ENCODE measurements at places on chromosomes 3 and 15.

- no peak for DNase-seq
These were observed 18.3 kb upstream of the PROK2 start for GRCh38 chr3:71803248-71803647.

DNA sequence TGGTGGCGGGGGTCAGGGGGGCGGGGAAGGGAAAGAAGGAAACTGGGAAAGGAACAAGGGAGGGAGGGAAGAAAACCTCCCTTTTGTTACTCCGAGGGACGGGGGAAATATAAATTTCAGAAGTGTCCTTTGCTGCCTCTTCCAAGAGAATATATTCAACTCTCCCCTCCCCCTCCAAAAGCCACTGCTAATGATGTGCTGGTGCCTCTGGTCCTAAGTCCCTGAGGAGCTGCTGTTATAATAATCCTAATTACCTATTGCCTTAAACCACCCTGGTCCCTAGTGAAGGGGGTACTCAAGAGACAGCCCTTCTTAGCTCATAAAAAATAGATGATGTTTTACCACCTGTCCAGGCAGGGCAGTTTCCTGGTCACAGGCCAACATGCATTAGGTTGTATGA is 118.3 kb upstream of the TRIM42 start:
- DNase-seq, result no peak

DNA sequence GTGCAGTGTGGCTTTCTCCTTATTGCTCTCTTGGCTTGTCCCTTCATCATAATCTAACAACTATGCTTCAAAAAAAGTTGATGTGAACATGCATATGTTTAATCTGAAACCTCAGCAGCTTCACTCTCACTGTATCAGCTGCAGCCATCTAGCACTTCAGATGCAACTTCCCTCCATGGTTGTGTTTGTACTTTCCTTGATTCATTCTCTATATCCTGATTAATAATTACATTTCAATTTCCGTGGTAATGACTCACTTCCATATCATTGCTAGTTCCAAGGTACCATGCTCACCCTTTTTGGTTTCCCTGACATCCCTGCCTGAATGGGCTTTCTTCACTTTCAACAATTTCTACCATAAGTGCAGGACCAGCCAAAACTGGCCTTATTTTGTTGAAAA is 51.2 kb downstream of the MDFIC2 start:
- DNase-seq, result no peak

DNA sequence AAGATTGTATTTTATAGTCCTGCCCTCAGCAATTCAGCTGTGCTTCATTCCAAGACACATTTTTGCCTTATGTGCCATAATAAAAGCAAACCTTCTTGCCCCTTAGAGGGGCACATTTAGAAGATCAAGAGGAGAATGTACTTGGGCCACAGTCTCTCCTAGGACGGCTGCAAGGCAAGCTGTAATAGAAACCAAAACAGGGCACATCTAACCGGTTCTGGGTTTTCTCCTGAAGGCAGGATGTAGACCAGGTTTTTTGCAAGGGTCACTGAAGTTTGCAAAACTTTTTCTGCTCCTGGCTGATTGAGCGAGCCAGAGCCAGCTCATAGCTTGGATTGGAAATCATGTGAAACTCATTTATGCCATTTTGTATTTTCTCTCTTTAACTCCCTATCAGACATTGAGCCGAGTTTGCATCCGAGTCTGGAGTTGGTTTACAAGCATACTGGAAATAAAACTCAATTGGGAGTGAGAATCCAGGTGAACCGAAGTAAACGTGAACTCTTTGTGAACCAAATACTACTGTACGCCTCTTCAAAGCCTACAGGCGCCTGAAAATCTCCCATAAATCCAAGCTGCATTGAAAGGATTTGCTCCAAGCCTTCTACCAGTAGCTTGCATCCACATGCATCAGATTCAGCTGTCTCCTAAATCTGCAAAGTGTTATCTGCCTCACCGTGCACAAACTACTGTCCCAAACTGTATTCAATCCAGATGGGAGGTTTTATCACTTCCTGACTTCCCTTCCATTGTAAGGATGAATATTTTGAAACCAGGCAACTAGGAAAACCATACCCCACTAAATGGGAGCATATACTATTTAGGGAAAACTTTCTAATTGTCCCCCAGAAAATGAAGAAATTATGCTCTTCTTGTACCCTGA is 60.9 kb upstream of the TSC22D2 start:
- DNase-seq, result no peak

- DNase-seq, result no peak
These were observed 120.1 kb downstream of the RPL22L1 start for GRCh38 chr3:170749765-170750477.

DNA sequence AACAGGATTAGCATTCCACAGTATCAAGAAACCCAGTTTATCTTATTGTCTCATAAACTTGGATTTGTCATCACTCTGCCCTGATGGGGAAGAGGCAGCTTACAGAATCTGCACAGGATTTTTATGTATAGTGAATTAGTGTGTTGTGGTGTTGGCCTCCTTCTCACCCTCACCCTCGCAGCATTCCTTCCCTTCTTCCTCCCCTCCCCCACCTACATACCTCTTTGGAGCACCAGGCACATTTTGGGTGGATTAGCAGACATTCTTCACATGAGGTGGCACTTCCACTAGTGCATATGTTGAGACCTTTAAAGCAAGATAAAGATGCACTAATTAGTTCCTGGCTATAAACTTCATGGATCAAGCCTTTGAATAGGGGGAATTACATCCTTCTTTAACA is 13.9 kb downstream of the ITGB5 start:
- DNase-seq, result no peak

DNA sequence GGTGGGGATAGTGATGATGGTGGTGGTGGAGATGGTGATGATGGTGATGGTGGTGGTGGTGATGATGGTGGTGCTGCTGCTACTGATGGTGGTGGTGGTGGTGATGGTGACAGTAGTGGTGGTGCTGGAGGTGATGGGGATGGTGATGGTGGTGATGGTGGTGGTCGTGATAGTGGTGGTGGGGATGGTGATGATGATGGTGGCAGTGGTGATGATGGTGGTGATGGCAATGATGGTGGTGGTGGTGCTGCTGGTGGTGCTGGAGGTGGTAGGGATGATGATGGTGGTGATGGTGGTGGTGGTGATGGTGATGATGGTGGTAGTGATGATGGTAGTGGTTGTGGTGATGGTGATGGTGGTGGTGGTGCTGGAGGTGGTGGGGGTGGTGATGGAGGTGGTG is 21.3 kb downstream of the DNAJB8 start:
- DNase-seq, result no peak

GRCh38 chr15:67850994-67851571 is 11.2 kb upstream of the RNU6-1 start:
- DNase-seq, result no peak

GRCh38 chr15:64333986-64334929 is 21.7 kb downstream of the CSNK1G1 start:
- DNase-seq, result no peak

- DNase-seq, result no peak
These were observed 23.1 kb downstream of the AADAC start for GRCh38 chr3:151837057-151837456.

DNA sequence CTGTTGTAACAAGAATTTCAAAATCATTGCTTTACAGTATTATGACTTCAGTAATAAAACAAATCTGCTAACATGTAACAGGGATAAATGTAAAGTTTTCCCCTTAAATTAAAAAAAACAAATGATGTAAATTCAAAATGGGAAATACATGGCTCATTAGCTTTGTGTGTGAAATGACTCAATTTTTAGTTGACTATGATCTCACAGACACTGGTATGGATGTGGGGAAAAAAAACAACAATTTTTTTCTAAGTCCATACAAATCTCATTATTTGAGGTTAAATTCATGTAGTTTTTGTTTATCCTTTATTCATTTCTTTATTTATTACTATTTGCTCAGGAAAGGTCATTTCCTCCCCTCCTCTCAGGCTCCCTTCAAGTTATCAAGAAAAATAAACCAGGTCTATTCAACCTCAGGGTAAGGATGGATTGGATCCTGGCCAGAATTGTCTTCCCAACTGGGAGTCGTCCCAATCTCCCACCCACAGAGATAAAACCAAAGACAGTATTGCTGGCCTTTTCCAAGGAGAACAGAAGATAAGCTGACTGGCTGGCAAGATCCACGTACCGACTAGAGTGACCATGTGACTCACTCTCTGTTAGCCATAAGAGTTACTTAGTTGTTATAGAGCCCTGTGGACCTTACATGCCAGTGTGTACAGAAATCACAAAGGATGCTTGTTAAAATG is 373.3 kb downstream of the GAP43 start:
- no peak for DNase-seq

GRCh38 chr15:62469874-62470688 is 305.0 kb upstream of the C2CD4B start:
- no peak for DNase-seq

GRCh38 chr3:51928438-51928837 is 13.3 kb downstream of the RRP9 start:
- DNase-seq, result no peak

DNA sequence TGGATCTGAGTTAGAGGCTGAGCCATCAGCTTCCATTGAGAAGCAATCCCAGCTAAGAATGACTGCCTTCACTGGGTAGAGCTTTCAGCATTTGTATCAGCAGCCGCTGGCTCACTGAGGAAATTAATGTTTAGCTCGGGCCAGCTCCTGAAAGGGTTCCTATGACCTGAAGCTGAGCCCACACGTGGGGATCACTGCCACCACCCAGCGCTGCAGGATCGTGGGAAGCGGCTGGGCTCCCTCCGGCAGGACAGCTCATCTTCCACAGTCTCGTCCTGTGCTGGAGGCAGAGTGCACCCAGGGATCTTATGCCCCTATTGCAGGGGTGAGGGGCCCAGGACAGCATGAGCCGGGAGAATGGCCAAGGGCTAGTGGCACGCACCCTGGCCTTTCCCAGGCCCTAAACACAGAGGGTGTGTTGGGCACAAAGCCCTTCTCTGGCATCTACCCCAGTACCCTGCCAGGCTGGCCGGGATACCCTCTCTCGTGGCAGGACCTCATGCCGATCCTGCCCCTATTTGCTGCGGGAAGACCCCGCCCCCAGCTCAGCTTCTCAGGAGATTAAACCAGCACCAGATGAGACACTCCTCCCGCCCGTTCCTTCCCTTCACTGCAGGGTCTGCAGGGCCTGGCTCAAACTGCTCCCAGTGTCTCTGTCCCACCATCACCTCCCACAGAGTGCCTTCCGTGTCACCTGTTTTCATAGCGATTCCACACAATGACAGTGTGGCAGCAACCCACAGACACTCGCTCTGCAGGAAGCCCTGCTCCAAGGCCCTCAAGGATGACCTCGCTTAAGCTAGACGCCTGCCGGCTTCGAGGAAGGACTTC is 28.5 kb downstream of the KLHL25 start:
- DNase-seq, result peak; percentile 29

GRCh38 chr15:31268911-31269784 is 57.5 kb upstream of the KLF13 start:
- no peak for DNase-seq

GRCh38 chr3:181210275-181210674 is 220.7 kb upstream of the DNAJC19 start:
- DNase-seq, result no peak

GRCh38 chr15:57827021-57827420 is 120.5 kb downstream of the POLR2M start:
- no peak for DNase-seq

- DNase-seq, result peak; percentile 18
These were observed 120.9 kb downstream of the ERC2 start for GRCh38 chr3:56347219-56347871.

DNA sequence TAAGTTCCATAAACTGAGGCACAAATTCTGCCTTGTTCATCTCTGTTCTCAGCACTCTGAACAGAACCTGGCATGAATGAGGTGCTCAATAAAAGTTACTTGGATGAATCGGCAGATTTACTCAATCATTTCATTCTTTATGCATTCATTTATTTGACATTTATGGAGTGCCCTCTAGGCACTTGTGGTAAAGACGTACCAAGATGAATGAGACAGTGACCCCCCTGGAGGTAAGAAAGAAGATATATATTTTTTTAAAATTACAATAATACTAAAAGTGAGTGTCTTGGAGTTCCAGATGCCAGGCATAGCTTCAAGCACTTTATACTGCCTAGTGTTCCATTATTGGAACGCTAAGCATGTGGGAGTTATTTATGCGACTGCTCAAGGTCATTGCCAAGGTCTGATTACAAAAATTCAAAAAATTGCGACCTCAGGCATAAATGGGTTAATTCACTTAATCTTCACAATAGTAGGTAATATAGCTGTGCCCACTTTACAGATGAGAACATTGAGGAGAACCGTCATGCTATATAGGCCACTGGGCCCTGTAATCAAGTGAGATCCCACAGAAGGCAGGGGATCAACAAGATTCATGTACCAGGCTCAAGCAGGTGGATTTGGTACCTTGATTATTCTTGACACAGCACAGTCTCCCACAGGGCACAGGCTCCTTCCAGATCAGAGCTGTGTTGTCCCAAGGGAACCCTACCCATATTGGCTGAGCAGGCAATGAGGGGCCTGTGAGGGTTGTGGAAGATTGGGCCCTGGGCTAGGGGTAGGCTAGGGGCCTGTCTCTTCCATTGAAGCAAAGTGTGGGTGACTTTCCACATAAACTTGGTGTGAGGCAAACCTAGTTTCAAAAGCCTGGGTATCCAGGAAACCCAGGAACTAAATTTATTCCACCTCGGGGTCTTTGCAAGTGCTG is 10.7 kb downstream of the XIRP1 start:
- DNase-seq, result no peak

GRCh38 chr15:28986108-28986507 is 100.3 kb downstream of the APBA2 start:
- no peak for DNase-seq

- DNase-seq, result no peak
These were observed 4.4 kb upstream of the ATOSA start for GRCh38 chr15:52683580-52683979.

GRCh38 chr15:93987068-93987467 is 244.3 kb upstream of the MCTP2 start:
- no peak for DNase-seq

DNA sequence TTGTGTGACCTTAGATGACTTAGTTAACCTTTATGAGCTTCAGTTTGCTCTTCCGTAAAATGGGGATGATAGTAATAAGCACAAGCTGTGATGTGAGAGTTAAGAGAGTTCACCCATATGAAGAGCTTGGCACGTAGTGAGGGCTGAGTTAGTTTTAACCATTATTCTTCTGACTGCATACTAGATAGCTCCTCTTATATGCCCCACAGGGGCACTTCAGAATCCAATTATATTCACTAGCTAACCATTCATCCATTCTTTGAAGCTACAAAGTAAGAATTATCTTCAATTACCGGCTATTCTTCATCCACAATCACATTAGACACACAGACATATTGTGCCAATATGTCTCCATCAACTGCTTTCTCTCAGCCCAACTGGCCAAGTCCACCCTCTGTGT is 159.0 kb upstream of the STT3B start:
- DNase-seq, result no peak

DNA sequence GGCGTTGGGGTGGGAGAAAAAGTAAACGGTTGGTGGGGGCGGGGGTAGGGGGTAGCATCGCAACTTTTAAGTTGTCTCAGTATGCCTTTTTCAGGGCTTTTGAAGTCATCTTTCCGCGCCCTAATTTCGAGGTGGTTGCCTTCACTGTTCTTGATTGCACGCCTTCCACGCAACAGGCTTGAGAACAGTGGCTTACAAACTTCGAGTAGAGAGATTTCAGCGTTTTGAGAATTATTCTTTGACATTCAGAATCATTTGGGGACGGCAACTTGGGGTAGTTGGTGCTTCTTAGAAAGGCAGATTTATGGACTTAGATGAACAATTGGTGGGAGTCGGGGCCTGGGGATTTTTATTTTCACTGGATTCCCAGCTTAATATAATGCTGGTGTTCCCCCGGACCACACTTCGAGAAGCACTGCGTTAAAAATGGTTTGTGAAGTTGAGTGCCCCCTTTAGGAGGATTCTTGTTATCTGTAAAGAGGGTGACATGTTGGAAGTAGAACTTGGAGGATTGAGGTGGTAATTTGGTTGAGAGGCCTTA is 880 bp downstream of the PPP4R2 start:
- DNase-seq, result no peak

Measured in caudate nucleus (tissue), 63 donors.